ENCODE measurements at places on chromosomes 4 and X.

DNA sequence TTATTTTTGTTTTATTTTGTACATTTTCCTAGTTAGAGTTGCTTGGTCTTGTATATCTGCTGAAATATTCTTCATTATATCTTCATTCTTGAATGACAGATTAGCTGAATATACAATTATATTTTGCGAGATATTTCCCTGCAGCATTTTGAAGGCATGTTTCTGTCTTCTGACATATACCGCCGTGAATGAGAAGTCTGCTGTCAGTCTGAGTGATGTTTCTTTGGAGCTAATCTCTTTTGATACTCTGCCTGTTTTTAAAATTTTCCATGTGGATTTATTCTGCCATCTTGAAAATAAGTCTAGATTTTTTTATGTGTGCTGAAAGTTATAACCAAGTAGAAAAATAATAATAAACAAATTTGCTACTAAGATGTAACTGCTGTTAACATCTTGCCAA lies 148.5 kb downstream of the MAGEC1 start:
- no peak for DNase-seq

DNA sequence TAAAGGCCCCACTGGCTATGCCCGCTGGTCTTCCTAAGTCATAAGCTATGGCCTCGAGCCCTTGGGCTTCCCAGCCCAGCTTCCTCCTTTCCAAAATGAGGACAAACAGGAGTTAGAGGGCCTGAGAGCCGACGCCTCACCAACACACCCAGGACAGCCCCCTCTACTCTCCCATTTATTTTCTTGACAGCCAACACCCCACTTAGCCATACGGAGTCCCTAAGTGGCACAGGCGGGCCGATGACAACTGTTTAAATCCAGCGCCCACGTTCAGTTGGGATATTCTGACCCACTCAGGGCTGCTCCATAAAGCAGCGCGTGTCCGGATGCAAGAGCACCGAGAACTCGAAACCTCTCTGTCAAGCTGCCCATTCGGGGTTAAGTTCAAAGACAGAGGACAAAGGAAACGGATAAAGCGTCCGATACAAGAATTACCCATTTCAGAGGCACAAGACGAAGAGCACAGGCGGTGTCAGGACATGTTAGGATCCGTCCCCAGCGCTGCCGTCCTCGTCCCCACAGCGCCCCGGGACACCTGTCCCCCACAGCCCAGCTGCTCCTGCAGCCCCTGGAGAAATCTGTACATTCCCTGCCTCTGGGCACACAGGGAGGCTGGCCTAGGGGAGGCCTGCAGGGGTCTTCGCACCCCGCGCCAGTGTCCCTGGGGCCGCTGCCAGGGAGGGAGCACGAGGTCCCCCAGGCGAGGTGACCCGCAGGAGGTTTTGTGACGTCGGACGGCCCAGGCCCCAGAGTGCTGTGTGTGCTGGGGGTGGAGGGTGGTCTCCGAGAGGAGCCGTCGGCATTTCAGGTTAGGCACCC lies 1.2 kb downstream of the PRKX start:
- DNase-seq = no peak

DNA sequence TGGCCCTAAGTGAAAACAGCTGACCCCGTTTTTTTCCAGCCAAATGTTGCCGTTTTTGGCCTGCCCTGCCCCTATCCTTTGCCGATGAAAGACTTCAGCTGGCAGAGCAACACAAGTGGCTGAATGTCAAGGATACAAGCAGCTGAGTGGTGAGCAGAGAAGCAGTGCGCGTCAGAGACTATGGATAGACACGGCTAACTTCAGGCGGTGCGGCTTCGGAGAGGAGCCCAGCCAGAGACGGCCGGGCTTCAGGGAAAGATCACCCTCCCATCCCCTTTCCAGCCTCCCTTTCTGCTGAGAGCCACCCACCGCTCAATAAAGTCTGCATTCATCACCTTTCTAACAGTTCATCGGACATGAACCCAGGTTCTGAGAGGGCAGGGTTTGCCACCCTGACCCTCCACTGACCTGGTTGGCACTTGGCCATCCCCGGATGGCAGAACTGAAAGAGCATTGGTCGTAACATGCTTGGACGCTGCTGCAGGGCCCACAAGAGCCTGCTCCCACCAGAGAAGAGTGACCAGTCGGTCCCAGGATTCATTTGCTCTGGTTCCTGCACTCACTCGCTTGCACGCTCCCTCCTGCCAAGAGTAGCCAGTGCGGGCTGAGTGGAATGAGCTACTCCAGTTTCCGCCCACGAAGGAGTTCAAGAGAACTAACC lies 125.8 kb downstream of the PPEF1 start:
- DNase-seq = no peak

DNA sequence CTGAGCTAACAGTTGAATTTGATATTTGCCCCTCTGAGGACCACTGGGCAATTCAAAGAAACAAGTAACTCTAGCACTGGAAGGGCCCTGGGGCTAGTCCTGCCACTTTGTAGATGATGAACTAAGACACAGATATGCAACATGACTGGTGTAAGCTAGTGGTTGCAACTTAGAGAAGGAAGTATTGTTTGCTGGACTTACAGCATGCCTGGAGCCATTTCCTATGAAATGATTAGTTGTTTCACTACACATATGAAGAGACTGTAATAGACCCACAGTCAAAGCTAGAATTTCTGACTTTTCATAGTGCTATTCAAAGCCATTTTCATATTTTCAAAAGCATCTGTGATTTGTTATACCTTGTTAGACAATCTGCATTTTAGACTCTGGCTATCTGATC lies 96.2 kb downstream of the TSPAN7 start:
- no peak for DNase-seq

- DNase-seq = no peak
Measured at GRCh38 chr4:150720973-150721518, 139.1 kb downstream of the MAB21L2 start.

DNA sequence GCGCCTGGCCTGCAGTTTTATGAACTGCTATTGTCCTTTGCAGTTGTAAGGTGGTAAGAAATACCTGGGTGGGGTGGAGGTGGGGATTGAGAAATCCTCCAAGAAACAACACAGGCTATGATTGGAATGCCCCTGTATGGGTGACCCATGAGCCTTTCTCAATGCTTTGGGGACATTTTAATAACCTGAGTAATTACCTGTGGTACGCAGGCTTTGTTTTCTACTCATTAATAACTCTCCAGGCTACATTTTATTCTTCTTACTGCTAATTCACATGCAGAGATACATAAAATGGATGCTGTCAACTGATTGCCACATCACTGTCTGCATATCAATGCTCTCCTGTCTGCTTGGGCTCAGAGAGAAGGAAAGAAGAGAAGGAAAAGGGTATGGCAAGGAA lies 41.8 kb downstream of the PHEX start:
- DNase-seq = no peak

All from stimulated activated CD8-positive, alpha-beta memory T cell treated with anti-CD3 and anti-CD28 coated beads, Interleukin-2, amount 100 ng/mL, for 1 hour (primary cell).